ENCODE measurements at places on chromosomes 5 and 9.

- no peak for DNase-seq
These were observed 695 bp upstream of the SNAPC3 start for GRCh38 chr9:15421990-15422371.

DNA sequence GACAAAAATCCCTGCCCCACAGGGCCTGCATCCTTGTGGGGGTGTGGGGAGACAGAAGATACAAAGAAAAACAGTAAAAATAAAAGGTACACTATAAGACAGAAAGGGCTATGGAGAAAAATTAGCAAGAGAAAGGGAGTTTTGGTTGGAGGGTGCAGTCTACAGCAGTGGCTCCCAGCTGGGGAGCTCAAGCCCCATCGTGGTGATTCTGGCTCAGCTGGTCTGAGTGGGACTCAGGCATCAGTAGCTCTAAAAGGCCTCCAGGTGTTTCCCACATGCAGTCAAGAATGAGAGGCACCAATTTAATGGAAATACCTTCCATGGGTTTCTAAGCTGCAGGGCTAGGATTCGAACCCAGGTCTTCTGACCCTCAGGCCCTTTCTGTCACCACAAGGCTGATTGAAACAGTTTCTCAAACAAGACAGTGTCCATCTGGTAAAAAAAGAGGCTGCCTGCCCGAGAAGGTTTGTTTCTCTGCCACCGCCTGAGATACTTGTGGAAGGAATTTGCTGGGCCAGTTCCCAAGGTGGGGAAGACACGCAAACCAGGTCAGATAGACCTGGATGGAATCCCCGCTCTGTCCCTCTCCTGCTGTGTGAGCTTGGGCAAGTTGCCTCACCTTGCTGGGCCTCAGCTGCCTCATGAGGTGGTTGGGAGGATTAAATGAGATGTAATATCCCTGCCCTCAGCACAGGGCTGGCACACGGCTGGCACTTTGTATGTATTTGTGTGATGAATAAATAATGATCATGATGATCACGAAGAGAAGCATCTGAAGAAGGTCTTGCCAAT, 43.1 kb downstream of the COL27A1 start:
- DNase-seq, result no peak

DNA sequence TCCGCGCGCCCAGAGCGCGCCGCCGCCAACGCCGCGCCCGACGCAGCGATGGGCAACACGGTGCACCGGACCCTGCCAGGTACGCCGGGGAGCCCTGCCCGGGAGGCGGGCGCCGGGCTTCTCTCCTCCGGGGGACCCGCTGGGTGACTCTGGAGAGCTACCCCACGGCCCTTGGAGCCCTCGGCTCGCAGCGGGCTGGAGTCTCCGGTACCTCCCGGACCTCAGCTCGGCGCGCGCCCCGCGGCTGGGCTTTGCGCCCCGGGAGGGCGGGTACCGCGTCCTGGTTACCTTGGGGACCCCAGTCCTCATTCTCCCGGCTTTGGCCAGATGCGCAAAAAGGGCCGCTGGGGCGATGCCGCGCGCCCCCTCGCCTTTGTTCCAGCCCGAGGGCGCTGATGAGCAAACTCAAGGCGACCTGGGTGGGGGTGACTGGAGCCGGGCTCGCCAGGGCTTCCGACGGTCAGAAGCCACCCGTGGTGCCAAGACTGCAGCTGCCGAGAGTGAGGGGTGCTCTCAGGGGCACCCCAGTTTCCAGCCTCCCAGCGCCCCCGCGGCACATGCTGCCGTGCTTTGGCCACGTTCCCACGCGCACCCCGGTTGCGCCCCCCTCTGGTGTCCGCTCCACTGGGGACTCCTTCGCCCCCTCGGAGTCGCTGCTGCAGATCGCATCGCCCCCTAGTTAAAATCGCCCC, 442 bp downstream of the NEURL1B start:
- no peak for DNase-seq

- no peak for DNase-seq
These were observed 17.8 kb downstream of the UNC13B start for GRCh38 chr9:35179347-35180280.

DNA sequence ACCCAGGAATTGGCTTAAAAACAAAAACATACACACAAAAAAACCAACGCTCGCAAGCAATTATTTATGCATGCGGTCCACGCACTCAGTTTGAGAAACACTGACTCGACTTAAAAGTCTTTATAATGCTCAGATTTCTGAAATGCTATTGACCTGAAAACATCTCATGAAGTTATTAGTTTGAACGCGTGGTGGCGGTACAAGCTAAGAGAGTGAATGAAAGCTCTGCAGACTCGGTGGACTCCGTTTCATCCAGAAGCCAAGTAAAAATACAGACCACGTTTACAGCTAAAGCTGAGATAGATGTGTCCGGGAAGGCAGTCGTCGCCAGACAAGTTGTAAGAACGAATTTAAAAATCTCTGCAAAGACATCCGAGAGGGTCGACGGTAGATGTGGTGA, at the start of gene PCDHB6:
PCDHB6 (plus strand) TSS at position 246 of the 400 bp plus-strand sequence. CDS start 201 bp downstream, outside the sequence.
- DNase-seq, result no peak

DNA sequence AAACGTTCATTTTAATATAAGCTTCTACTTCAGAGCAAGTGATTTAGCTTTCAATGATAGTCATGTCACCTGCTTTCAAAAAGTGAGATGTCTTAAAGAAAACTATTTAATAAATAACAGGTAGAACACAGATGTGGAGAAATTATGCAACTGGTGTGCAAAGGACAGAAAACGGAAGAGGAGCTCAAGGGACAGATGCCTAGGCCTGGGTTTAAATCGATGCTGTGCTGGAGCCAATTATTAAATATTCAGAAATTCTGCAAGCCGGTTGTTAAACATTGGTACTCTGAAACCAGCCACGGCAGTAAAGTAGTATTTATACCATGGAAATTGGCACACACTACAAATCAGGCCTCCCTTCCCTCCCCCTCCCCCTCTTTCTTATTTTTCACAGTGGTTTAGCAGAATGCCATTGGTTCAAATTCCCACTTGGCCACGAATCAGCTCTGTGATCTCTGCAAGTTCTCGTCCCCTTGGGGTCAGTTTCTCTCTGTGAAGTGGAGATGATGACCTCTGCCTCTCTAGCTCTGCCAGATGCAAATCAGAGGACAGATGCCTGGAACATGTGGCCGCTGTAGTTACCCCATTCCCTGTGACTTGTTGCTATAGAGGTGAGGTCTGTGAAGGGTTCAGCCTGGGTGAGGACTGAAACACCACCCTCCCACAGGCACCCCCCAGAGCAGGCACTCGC, 6.2 kb upstream of the RNF130 start:
- no peak for DNase-seq

DNA sequence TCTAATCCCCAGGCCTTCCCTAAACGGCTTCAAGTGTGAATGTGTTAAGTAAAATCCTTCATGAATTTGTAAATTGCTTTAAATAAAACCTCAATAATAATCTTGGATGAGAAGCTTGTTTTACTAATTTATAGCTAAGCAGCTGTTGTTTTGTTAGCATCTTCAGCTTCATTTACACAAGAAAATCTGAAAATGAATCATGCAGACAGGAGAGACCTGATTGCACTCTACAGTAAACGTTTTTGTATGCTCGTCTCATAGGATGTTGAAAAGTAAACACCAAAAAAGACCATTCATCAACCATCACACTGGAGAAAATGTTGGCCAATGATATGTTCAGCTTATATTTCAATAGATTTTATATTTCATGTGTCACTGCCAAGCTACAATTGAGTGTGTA, 40.4 kb upstream of the MAP3K1 start:
- DNase-seq, result no peak

DNA sequence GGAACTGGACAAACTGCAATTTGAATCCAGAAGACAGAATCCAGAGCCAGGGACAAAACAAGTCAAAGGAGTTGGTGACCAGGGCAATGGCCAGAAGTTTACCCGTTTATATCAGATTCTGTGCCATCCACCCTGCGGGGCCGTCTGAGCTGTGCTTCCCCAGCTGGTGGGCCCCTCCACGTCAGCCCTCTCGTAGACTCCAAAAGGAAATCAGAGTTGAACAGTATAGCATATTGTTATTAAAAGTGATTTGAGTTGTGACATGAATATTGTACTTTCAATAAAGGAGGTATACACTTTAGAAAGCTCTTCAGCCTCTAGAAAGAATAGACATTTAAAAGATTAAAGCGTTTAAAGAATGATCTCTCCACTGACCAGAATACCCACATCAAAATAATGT, 102.4 kb downstream of the NFIB start:
- DNase-seq, result no peak

GRCh38 chr5:132176987-132177386, 50.7 kb downstream of the P4HA2 start:
- no peak for DNase-seq

GRCh38 chr5:33579152-33579551, 138.4 kb downstream of the TARS1 start:
- no peak for DNase-seq

GRCh38 chr9:120628207-120628924, 48.4 kb upstream of the CDK5RAP2 start:
- no peak for DNase-seq

DNA sequence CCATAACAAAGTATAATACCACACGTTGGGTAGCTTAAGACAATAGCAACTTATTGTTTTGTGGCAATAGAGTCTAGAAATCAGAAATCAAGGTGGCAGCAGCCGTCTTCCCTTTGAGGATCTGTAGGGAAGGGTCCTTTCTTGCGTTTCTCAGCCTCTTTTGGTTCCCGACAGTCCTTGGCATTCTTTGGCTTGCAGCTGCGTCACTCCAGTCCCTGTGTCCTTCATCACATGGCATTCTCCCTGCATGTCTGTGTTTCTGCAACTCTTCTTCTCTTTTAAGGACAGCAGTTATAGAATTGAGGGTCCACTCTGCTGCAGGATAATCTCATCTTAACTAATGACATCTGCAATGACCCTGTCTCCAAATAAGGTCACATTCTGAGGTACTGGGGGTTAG, 140.1 kb downstream of the FBXL7 start:
- no peak for DNase-seq

DNA sequence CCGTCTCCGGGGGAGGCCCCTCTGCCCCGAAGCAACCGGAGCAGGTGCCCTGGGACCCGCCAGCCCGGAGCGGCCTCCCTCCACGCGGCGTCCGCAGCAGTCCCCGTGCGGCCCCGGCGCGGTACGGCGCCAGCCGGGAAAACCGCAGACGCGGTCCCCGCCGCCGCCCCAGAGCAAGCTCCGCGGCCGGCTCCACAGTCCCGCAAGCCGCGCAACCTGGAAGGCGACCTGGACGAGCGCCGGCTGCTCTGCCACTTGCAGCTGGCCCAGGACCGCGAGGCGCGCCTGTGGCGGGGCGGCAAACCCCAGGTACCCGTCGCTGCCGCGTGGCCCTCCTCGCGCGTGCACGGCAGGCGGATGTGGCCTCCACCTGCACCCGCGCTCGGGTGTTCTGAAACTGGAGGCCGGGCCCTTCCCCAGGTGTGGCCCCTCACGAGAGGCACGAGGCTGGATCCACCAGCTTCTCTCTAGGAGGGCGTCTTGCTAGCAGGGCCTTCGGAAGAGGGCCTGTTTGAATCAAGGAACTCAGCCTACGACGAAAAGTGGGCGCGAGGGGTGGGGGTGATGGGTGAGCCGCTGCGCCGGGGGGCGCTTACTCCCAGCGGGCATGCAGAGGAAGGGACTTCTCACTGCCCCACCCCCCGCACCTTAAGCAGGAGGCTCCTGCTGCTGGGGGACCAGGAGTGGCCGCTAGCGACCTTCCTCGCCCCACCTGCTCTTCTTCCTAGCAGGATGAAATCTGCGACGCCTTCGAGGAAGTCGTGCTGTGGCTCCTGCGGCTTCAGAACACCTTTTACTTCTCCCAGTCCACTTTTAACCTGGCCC, 602 bp downstream of the CCNI2 start:
- DNase-seq, result no peak

- no peak for DNase-seq
These were observed 46.1 kb downstream of the ENC1 start for GRCh38 chr5:74594137-74595040.

DNA sequence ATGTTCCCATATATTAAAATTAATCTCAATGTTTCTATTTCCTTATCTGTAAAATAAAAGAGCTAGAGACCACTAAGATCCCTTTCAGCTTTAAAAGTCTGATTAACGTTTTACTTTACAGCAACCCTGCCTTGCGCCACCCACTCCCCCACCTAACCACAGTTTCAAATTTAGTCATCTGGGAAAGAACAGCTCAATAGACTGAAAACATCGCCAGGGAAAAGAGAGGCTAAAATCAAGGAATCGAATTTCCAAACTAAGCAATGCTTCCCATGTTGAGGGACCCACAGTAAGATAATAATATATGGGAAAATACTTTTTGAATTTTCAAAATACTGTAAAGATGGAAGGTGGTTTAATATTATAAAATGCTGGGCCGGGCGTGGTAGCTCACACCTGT, 6.6 kb downstream of the SAXO1 start:
- no peak for DNase-seq

DNA sequence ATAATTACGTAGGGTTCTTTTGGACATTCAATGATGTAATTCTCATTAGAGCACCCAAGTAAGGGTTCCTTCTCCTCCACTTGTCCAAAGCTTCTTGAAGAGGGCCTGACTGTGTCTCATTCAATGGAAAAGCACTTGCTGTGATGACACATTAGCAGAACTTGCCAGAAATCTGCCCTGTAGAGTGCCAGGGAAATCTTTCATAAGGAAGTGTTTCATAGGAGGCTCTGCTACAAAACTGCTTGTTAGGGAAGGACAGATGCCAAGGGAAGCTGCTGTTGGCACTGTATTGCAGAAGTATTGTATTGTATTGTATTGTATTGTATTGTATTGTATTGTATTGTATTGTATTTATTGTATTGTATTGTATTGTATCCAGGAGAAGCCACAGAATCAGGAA, 45.5 kb upstream of the MPDZ start:
- no peak for DNase-seq

GRCh38 chr9:90070931-90071660, 466.3 kb downstream of the GADD45G start:
- no peak for DNase-seq

GRCh38 chr9:106872641-106873040, 9.7 kb downstream of the ZNF462 start:
- no peak for DNase-seq

- no peak for DNase-seq
These were observed 123.2 kb upstream of the FBXL7 start for GRCh38 chr5:15376803-15377202.

DNA sequence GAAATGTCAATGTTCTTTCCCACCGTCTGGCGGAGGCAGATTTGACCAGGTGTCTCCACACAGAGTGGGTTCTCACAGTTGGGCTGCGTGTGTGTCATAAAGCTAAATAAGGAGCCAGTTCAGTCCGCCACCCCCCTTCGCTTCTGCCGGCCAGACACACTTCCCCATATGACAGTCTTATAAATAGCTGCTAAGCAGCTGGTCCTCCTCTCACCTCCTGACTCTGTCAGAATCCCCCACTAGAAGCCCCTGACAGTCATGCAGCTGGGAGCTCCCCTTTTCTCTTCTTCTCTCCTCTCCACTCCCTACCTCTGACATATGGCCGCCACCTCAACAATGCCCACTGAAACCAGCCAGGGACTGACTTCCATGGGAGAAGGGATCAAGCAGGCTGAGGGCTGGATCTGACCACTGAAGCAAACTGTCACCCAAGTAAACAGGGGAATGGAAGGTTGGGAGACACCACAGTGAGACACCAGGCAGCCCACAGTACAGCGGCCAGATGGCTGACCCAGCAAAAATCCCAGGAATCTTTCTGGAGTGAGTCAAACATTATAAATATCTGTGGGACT, 141.9 kb upstream of the EFNA5 start:
- DNase-seq, result no peak

GRCh38 chr5:93192087-93192486, 388.9 kb downstream of the NR2F1-AS1 start:
- DNase-seq, result no peak
